ENCODE measurements at places on chromosomes 11 and 22.

DNA sequence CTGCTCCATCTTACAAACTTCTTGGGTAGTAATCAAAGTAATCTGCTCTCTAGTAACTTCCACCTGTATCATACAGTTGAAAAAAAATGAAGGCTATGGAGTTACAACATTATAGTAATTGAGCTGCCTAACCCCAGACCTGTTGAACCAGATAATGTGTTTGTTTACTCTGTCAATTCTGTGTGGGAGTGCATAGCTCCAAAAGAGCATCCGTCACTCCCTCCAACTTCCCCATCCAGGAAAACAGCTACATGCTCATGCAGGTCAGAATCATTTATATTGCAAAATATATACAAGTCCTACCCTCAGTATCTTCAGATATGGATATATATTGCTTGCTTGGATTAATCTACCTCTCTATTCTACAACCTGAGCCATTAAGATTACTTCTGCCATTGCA is 244.0 kb upstream of the ANO5 start:
- no peak for DNase-seq

GRCh38 chr11:45993531-45994001 is 71.1 kb downstream of the LARGE2 start:
- no peak for DNase-seq

- DNase-seq = no peak
Measured at GRCh38 chr22:35842954-35843353, 125.3 kb downstream of the APOL5 start.

- DNase-seq = no peak
Measured at GRCh38 chr11:108863528-108863927, 198.7 kb downstream of the DDX10 start.

Measured in cortex of kidney (tissue), 1 donor.